ENCODE measurements at places on chromosomes 4 and X.

GRCh38 chrX:9369802-9370291, 95.0 kb upstream of the TBL1X start:
- DNase-seq: no peak

GRCh38 chr4:119715490-119716445, 87.2 kb upstream of the PDE5A start:
- DNase-seq: no peak

DNA sequence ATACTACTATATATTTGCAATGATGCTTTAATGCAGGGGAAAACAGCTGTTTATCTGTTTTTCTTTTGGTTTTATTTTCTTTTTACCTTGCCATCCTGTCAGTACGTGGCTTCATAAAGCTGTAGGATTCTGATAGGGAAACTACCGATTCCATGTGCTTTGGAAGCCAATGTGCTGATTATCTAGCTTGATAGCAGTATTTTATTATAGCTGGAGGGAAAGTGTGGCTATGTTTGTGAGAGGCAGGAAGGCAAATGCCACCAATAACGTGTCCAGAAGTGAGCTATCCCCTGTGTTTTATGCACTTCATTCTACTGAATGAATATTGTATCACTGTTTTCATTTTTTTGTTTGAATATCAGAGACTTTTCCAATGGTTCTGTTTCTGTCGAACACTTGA, 43.7 kb downstream of the IL15 start:
- no peak for DNase-seq

- DNase-seq: no peak
Observed at GRCh38 chrX:71515038-71515396, 17.9 kb upstream of the OGT start.

DNA sequence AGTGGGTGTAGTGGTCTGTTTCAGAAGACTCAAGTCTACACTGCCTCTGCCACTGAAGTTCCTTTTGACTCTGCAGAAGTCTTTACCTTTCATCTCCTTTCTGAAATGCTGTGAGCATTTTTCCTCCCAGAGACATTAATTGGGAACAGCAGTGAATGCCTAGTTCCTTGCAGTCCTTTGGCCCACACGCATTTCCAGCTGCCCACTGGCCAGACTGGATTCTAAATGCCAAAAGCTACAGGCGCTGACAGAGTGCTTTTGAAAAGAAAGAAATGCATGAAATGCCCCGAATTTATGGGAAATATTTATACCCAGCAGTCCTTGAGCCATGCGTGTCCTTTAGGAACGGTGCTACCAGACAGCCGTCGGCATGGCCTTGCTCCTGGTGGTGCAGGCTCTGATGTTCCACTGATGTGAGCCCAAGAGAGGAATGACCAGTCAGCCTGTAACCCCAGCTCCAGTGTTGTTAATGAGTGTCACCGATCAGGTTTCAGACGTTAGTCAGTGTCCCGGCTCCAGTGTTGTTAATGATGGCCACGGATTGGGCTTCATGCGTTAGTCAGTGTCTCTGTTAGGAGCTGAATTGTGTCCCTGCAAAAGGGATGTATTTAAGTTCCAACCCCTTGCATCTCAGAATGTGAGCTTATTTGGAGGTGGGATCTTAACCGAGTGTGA, 132.6 kb downstream of the TBL1X start:
- no peak for DNase-seq

- peak; percentile 73 for DNase-seq
Observed at GRCh38 chrX:40651620-40652223, 4.4 kb upstream of the CXorf38 start.

Measured in NCI-H1105 treated with DMSO at 0.1 percent for 48 hours (cell line).